Hippocampal formation (tissue), 2 donors: ENCODE measurements at places on chromosomes 12 and 14.
A peak's percentile ranks its signal among the peaks of the same experiment; 100 is the strongest.

DNA sequence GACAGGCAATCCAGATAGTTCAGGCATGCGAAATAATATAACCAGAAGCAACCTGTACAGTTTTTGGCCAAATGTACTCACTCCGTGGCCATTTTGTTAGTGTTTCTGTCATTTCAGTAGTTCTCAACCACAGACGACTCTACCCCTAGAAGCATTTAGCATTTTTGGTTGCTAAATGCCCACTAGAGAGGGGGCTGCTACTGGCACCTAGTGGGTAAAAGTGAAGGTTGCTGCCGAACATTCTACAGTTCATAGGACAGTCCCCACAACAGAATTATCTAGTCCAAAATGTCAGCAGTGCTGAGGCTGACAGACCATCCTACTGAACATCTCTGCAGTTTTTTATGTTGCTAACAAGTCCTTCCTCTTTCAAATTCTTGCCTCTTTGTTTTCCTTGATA lies 107.4 kb downstream of the TSHR start:
- DNase-seq = no peak

- no peak for DNase-seq
Measured at GRCh38 chr12:70264067-70264867, 21.0 kb downstream of the CNOT2 start.

DNA sequence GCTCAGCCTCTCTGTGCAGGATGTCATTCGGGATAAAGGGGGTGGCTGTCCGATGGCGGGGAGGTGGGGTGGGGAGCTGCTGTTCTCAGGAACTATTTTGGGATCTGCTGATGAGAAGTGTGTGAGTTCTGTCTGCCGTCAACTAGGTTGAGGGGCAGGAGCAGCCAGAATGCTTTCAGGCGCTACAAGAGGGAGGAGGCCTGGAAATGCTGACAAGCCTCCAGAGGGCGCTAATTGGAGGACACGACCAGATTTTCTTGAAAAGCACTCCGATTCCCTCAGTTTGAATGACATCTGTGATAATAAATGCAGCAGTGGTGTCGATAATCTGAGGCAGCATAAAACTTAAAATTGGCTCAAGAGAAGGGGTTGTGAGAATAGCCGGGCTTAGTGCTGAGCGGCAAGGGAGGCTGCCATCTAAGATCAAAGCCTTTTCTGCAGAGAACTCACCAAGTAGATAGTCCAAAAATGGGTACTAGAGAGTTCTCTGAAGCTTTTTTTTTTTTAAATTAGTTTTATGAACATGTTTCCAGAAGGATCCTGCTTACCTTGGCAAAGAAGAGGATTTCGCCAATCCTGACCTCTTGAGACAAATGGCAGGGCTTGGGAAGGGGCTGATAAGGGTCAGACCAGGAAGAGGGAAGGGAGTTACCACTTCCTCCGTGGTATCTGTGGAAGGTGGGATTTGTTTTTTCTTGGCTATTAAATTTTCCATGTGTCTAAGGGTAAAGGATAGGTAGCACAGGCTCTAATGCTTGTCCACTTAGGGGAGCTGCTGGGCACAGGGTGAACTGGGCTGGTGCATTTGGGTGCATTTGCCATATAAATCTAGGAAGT lies 94.4 kb downstream of the CRACR2A start:
- no peak for DNase-seq

DNA sequence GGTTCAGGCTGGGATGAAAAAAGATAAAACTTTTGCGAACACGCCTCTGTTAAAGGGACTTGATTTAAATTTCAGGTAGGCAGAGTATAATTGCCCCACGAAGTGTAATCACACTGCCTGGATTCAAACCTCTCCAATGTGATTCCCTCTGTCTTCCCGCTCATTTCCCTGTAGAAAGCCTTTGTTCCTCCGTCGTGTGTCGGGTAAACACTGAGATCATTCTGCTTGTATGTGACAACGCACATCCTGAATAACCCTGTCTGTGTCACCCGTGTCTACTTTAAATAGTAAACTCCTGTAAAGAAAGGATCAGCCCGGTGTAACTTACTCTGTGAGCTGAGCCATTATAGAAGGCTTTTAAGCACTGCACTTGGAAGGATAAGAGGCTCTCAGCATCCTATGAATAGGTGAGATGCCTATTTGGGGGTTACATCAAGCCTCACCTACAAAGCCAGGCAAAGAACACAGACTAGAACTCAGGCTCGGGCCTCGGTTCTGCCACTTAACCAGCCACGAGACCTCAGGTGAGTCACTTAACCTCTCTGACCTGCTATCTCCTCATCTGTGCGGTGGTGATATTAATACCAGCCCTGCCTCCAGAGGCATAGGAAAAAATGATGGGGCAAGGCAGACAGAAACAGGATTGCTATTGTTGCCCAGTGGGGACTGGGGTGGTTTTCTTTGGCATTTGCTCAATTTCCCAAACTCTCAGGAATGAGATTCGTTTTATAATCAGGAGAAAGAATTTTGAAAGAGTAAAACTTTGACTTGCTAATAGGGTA lies 74.2 kb downstream of the RBM19 start:
- no peak for DNase-seq

GRCh38 chr12:104790296-104791125 lies 167.6 kb downstream of the SLC41A2 start:
- DNase-seq = no peak

DNA sequence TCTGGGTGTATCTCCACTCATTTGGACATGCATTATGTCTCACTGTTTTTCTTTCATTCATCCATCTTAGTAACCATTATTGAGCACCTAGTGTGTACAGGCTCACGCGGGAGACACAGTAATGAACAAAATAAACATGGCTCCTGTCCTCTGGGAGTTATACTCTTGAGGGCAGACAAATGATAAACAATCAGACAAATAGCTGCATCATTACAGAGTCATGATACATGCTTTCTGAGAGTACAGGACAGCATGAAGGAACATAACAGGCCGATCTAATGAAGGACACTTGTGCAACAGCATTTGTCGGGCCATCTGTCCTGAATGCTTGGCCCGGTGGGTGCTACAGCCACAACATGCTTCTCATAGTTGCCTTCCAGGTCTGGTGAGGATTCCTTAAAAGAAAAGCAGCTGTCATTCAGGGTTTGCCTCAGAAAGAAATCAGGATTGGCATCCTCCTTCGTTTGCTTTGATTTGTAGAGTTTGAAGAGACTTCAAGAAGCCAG lies 77.2 kb upstream of the EGLN3 start:
- no peak for DNase-seq

- no peak for DNase-seq
Measured at GRCh38 chr12:111586986-111587385, 12.1 kb downstream of the ATXN2 start.

GRCh38 chr12:68139001-68139400 lies 20.5 kb downstream of the IFNG start:
- DNase-seq = no peak

DNA sequence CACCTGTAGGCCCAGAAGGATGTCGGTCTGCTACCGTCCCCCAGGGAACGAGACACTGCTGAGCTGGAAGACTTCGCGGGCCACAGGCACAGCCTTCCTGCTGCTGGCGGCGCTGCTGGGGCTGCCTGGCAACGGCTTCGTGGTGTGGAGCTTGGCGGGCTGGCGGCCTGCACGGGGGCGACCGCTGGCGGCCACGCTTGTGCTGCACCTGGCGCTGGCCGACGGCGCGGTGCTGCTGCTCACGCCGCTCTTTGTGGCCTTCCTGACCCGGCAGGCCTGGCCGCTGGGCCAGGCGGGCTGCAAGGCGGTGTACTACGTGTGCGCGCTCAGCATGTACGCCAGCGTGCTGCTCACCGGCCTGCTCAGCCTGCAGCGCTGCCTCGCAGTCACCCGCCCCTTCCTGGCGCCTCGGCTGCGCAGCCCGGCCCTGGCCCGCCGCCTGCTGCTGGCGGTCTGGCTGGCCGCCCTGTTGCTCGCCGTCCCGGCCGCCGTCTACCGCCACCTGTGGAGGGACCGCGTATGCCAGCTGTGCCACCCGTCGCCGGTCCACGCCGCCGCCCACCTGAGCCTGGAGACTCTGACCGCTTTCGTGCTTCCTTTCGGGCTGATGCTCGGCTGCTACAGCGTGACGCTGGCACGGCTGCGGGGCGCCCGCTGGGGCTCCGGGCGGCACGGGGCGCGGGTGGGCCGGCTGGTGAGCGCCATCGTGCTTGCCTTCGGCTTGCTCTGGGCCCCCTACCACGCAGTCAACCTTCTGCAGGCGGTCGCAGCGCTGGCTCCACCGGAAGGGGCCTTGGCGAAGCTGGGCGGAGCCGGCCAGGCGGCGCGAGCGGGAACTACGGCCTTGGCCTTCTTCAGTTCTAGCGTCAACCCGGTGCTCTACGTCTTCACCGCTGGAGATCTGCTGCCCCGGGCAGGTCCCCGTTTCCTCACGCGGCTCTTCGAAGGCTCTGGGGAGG lies at the start of gene LTB4R:
Gene LTB4R (plus strand): TSS at position 857 of the 959 bp plus-strand sequence. CDS start 4,150 bp downstream, outside the sequence.
- DNase-seq = peak; percentile 70

DNA sequence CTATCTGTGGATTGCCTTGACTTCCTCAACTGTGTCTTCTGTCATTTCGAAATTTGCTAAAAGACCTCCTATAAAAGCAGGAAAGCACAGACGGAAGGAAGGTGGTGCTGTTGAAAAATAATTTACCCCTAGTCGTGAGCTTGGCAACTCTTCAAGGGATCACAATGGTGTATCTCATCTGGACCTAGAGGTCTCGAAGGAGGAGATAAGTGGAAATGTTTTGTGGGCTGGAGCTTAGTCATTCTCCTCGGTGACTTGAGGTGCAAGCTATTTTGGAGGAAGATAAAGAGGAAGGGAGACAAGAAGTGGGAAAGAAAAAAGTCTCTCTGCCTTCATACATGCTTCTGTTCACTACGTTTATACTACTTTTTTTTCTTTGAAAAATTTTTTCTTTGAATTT lies 89.9 kb downstream of the FLRT2 start:
- DNase-seq = no peak

DNA sequence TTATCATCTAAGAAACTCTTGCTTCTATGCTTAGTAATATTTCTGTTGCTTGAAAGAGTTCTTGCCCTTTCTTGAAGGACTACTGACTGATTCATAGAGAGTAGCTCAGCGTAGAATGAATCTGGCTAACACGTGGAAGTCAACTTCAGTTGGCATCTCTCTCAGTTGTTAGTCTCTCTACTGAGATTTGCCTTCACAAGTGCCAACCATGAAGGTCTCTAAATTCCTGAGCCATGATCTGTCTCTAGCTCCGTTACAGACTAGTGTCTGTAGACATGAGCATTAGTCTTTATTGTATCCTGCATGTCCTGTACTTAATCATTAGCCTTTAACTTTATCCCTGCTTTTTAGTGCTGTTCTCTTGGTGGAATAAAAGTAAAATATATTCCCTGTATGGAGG lies 19.1 kb upstream of the ALX1 start:
- no peak for DNase-seq

DNA sequence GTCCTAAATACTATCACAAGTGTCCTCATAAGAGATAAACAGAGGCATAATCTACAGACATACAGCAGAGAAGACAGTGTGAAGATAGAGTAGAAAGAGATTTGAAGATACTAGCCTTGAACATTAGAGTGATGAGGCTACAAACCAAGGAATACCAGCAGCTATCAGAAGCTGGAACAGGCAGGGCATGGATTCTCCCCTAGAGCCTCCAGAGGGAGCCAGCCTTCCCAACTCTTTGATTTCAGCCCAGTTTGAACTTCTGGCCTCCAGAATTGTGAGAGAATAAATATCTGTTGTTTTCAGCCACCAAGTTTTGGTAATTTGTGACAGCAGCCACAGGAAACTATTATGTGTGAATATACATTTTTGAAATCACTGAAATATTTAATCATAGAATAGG lies 47.2 kb downstream of the CCDC91 start:
- DNase-seq = no peak

DNA sequence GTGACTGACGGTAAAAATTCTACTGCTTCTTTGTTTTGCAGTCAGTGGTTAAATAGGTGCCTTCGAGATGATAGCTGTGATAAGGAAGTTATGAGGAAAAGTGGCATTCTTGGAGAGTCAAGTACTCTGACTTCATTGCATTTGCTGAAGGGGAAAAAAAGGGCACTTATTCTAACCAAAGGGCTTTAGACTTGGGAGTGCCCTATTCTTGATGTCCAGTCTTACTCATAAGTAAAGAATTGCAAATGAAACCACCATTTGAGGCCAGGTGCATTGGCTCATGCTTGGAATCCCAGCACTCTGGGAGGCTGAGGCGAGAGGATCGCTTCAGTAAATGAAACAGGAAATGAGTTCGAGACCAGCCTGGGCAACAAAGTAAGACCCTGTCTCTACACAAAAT lies 40.3 kb downstream of the BRAP start:
- no peak for DNase-seq

- DNase-seq = no peak
Measured at GRCh38 chr12:27964123-27964522, 8.4 kb downstream of the PTHLH start.

GRCh38 chr12:77407931-77408330 lies 342.6 kb upstream of the E2F7 start:
- no peak for DNase-seq

DNA sequence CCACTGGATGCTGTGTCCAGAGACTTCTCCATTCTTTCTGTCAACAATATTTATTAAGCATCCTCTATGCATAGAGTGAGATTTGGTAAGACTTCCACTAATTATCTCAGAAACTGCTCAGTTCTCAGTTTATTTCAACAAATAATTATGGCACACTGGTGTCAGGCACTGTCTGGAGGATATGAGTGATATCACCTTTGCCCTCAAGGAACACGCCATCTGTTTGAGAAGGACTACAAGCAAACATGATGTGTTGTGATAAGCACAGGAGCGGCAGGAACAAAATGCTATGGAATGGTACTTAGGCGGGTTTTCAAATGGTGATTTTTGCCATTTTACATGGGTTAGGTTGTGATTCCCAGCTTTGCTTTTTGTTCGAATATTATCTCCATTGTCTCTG lies 229.2 kb downstream of the DPF3 start:
- DNase-seq = no peak

DNA sequence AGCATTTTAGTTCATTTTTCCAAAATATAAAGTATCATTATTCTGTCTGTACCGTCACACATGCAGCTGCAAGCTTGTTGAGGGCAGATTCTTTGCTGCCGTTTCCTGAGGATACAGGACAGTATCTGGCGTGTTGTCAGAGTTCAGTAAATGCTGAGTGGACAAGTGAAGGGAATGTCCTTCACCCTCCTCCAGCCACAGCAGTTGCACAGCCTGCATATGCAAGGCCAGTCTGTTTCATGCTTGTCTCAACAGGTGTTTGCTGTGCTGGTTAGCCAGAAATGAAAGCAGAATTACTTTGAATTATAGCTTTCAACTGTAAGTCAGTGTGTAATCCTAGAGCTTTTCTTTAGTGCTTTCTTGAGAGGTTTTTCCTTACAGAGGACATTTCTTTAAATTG lies 36.5 kb downstream of the TDP1 start:
- no peak for DNase-seq

DNA sequence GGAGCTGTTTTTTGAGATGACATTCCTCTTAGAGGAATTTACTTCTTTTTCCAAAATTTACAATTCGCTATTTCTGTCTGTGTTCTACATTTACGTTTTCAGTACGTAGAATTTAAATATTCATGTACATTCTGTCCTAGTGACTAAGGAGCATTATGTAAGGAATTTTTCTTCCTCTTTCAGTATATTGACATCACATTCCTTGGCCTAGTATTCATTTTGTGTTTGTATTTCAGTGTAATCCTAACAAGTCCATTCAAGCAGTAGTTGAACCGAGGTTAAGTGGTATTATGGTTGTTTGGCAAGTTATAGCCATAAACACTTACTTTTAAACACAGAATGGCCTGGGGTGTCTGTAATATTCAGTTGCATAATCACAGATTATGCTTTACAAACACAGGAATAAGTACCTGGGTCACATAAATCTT lies 465.2 kb downstream of the PCNX1 start:
- no peak for DNase-seq
